ENCODE measurements at places on chromosomes 1 and 21.

GRCh38 chr1:15994590-15995351 is 9.3 kb upstream of the SRARP start:
- peak; percentile 73 for DNase-seq

DNA sequence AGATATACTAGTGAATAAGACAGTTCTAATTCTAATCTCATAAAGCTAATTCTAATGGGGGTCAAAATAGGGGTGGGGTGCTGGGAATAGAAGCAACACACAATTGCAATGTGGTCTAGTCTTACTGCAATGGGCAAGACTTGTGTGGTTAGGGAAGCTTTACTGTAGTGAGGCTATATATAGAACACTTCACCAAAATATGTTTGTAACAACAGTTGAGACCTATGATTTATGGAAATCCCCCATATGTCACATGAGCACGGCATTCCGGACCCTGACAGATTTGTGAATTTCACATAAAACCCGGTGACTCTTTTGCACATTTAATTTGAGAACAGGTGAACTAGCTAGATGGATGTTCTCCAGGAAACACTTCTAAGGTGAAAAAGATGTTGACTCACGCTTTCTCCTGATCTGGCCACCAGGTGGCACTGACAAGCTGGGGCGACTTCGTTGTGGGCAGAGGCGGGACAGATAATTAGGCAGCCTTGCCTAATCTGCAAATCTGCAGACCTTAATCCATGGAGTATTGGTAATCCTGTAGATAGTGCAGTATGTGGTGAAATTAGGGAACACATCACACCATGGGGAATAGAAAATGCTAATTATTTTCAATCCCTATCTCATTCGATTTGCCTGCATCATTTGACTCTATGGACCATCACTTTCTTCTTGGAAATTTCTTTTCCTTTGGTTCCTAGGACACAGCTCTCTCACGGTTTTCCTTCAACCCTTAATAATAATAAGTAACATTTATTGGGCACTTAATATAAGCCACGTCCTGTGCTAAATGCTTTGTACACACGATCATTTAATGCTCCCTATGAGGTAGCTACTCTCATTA is 37.7 kb downstream of the KIAA0040 start:
- DNase-seq, result peak; percentile 62

- DNase-seq, result peak; percentile 51
Observed at GRCh38 chr1:159091607-159092031, 15.1 kb upstream of the AIM2 start.

DNA sequence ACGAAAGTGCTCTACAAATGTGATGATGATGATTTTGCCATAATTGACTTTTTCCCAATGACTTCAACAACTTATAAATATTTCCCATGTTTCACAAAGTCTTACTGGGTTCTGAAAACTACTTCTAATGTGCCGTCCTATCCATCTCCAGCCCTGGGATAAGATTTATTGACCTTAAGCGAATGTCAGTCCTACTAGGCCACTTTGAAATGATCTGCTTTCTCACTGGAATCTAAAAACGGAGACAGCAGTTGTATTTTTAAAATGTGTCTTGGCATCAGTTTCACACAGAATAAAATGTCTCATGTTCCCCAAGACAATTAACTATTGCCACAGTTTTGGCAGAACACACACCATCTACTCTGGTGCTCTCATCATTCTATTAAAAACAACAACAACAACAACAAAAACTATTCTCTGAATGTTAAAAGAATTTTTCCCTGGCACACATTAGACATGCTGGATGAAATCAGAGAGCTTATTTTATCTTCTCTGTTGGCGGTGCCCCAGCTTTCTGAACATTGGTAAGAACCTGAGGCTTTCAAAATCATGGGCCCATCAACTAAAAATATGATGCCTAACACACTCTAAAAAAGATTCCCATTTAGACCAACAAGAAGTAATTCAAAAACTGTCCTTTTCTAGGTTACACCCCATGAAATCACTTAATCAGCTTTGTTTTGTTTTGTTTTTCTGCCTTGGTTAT is 23.1 kb upstream of the DNASE2B start:
- DNase-seq, result no peak

DNA sequence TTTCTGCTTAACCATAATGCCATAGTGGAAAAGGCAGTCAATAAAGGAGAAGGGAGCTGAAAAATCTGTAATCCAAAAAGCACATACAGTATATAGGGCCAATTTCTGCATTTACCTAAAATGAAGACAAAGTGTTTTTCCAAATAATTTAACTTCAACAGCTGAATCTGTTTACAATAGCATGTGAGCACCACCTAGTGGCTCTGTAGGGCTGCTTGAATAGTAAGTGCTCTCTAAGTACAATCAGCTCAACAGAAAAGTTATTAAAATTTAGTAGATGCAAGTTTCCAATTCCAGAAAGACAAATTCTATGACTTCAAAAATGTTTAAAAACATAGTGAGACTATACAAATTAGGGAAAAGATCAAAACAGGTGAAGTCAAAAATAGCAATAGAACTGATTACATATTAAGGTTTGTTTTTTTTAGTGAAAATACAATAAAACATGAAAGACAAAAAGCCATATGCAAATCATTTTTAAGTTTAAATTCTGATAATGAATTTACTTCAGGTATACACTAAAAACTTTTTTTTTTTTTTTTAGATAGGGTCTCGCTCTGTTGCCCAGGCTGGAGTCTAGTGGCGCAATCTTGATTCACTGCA is 220.0 kb downstream of the SETD4 start:
- peak; percentile 95 for DNase-seq

- peak; percentile 80 for DNase-seq
Observed at GRCh38 chr21:33789697-33790096, 125.9 kb downstream of the ATP5PO start.

DNA sequence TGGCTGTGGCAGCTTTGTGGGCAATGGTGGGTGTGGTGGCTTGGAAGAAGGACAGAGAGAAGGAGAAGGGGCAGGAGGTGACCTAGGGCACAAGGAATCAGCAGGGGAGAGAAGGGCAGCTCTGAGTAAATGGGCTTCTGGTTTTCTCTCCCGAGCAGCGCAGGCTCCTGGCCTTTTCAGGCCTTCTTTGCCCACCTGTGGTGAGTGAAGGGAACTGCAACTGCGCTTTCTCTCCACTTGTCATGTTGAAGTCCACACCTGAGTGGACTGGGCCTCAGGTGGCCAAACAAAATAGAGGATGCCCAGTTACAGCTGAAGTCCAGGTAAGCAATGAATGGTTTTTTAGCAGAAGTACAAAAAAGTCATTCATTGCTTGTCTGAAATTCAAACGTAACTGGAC is 29.4 kb upstream of the KCNA10 start:
- peak; percentile 50 for DNase-seq

- no peak for DNase-seq
Observed at GRCh38 chr1:88141499-88142074, 542.5 kb upstream of the PKN2 start.

- peak; percentile 16 for DNase-seq
Observed at GRCh38 chr21:33317145-33317544, 7.6 kb upstream of the IFNAR1 start.

- DNase-seq, result no peak
Observed at GRCh38 chr1:211017075-211017718, 116.8 kb downstream of the KCNH1 start.

DNA sequence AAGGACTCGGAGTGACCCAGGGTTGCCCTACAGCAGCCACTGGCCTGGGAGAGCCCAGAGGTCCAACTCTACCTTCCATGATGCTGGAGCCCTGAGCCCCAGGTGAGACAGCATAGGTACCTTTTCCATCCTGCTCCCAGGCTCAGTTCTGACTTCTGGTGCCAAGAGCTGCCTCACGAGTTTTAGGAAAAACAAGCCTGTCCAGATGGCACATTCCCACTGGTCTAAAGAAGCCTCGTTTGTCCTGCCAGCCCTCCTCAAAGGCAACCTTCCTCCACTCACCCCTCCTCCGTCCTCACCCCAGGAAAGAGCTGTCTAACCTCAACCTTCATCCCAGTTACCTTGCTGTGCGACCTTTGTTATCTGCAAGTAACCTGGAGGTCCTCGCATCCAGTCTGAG is 53.5 kb upstream of the PRELP start:
- no peak for DNase-seq

DNA sequence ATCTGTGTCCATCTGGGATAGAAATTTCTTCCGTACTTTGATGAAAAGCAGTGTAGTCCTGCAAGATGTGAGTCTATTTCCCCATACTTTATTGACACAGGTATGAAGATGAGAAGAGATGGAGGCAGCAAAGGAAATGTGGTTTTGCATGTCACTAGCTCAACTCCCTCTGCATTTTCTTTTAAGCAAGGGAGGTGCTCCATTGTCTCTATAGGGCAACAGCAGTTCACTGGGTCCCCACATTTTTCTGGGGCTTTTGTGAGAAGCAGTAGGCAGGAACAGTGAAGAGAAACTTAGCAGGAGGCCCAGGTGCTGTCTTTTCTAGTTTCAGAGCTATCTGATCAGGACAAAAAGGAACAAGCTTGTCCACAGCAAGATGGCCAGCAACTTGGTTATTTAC is 37.1 kb downstream of the C21orf91 start:
- no peak for DNase-seq

DNA sequence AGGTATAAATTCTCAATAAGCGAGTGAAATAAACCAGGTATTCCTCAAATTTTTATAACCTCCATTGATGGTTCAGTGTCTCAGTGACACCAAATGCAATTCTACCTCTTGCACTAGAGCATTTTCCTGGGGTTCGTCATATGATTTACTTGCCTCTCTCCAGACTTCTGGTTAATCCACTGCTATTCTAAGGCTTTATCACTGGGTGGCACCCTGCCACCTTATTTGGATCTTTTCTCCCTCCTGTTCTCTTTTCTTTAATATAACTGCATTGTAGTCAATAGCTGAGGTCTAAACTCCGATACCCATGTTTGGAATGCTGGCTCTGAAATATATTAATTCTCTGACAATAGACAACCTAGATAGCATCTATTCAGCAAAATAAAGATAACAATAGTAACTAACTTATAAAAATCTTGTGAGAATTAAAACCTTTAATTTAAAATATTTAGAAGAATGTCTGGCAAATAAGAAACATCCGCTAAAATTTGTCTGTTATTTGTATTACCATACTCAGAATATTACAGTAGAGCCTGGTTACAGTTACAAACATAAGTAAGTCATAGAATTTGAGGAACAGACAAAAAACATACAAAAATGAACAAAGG is 436.4 kb downstream of the PLA2G4A start:
- peak; percentile 79 for DNase-seq

GRCh38 chr1:46800742-46801141 is 1.9 kb downstream of the CYP4B1 start:
- DNase-seq, result no peak

DNA sequence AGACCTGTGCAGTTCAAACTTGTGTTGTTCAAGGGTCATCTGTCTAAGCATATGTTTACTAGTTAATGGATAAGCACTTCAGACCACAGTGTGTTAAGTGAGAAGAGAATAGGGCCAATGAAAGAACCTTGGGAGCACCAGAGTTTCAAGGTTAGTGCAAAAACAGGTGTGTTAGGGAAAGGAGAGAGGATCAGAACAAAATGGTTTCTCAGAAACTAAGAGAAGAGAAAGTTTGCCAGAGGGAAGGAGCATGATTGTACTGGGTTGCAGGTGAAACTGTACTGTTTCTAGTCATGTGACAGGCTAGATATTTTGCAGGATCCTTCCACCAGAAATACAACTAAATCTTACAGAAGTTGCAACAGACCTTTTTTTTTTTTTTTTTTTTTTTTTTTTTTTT is 23.3 kb downstream of the RPRD2 start:
- no peak for DNase-seq

- no peak for DNase-seq
Observed at GRCh38 chr1:179372160-179372559, 6.4 kb downstream of the AXDND1 start.

DNA sequence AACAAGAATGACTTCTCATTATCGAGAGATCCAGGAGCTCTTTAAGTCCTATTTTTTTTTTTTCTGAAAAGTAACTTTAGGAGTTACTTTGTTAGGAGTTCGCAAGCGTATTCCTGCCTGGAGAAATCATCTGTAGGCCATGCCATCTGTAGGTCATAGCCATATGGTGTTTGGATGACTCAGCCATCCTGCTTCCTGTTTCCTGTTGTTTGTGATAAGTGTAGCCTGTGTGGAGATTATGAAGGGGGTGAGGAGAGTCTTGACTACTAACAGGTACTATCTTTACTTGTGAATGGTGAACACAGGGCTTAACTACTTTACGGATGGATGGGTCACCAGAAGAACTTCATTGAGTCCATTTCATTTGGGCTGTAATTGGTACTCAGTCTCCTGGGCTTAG is 327.2 kb downstream of the PTPRU start:
- DNase-seq, result peak; percentile 31

DNA sequence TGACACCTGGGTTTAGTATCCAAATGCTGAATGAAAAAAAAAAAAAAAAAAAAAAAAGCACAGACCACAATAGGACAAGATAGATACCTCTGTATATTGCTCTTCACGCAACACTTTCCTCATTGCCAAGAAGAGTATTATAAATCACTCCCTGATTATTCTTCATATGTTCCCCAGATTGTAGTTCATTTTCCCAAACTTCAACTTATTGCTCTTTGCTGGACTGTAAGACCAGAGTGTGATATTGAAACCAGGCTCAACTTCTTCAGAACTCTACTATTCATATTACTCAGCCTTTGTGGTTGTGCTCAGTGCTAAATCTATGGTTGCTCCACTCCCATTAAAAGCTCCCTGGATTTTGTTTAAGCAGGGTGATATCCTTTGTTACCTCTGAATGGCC is 180.4 kb downstream of the NTMT2 start:
- DNase-seq, result no peak

DNA sequence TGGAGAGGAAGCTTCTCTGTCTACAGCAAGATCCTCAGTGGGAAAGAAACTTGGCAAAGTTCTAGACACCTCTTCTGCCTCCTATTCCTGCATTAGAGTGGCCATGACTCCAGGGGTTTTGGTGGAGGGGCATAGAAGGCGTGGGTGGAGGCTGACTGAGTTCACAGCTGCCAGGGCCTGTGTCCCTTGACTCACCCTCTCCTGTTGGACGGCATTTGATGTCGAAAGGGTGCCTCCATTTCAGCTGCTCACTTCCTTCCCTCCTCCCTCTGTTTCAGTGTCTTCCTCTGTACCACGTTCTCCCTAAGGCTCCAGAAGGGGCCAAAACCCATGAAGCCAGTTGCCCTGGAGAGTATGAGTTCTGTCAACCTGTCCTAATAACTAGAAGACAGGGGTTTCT is 632 bp downstream of the TMEM79 start:
- no peak for DNase-seq

GRCh38 chr1:3777647-3778589 is 5.4 kb downstream of the SMIM1 start:
- no peak for DNase-seq

DNA sequence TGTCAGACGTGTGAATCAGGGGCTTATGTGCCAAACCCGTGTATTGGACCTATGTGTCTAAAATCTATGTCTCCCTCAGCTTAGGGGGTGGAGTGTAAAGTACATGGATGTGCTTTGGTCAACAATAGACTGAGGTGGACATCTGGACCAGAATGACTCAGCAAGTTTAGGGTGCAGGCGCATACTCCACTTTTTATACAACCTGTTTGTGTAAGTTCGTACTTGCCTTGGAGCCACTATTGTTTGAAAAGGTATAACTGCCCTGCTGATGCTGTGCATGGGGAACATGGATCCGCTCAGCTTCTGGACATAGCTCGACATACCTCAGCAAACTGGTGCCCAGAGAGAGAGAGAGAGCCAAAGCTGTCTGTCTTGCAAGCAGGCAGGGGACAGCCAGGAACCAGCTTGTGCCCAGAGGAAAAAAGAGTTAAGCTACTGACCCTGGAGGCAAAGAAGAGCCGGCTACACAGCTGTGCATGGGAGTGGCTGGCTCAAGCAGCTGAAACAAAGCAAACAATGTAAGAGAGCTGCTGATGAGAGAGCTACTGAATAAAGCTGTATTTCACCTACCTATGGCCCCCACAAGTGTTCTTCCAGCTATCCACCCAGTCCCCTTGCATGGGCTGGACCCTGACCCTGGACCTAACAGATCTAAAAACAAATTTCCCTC is 41.2 kb downstream of the GJA5 start:
- no peak for DNase-seq

Data from choroid plexus epithelial cell (primary cell).